ENCODE measurements at places on chromosomes 2 and 18.

GRCh38 chr2:28185891-28186290 is 206.8 kb upstream of the FOSL2 start:
- DNase-seq: no peak

- no peak for DNase-seq
Measured at GRCh38 chr18:58635891-58636290, 7.0 kb upstream of the ALPK2 start.

DNA sequence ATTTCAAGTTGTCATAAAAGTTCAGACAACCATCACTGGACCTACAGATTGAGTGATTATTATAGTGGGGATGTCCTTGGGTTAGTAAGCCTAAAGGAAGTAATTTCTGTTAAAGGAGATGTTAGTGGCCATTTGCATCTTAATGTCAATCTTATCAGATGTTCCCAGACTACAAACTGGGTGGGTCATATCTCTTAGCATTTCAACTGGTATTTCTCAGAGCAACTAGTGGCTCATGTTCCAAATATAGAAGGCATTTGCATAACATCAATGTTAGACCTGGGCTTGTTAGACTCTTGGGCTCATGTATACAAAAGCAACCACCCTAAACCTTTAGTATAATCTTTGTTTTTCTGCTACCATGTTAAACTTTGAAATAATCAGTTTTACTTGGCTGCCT is 17.9 kb downstream of the PLEKHA3 start:
- DNase-seq: no peak

- no peak for DNase-seq
Measured at GRCh38 chr2:165369898-165370296, 99.6 kb upstream of the CSRNP3 start.

GRCh38 chr2:101809698-101810097 is 112.2 kb downstream of the MAP4K4 start:
- no peak for DNase-seq

DNA sequence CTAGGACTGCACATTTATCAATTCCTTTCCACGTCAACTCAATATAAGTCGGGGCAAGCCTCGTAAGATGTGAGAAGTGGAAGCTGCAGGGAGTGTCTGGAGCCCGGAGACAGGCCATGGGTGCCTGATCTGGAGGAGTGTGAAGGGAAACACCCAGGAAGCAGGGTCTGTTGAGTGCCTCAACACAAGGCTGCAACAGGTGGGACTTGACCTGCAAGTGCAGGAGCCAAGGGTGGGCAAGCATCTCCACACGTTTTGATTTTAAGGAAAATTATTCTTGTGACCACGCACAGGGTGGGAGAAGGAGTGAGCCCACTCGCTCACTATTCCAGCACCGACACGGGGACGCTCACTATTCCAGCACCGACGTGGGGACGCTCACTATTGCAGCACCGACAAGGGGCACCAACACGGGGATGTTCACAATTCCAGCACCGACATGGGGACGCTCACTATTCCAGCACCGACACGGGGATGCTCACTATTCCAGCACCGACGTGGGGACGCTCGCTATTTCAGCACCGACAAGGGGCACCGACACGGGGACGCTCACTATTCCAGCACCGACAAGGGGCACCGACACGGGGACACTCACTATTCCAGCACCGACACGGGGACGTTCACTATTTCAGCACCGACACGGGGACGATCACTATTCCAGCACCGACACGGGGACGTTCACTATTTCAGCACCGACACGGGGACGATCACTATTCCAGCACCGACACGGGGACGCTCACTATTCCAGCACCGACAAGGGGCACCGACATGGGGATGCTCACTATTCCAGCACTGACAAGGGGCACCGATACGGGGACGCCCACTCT is 197.3 kb downstream of the EIPR1 start:
- no peak for DNase-seq

DNA sequence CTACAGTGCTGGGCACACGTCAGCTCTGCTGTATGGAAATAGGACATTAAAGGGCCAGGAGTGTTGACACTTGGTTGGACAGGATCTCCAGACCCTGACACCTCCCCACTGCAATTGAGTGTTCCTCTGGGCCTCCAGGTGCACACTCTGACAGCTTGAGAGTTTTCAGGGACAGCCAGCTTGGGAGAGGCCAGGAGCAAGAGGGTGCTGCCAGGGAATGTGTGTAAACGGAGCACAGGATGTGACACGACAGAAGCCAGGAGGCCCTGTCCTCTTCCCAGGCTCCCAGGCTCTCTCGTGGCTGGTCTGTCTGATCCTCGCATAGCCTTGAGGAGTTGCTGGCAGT is 318.1 kb upstream of the HS6ST1 start:
- DNase-seq: no peak

Measured in GM20000 (cell line).